ENCODE measurements at places on chromosomes 12 and 14.

DNA sequence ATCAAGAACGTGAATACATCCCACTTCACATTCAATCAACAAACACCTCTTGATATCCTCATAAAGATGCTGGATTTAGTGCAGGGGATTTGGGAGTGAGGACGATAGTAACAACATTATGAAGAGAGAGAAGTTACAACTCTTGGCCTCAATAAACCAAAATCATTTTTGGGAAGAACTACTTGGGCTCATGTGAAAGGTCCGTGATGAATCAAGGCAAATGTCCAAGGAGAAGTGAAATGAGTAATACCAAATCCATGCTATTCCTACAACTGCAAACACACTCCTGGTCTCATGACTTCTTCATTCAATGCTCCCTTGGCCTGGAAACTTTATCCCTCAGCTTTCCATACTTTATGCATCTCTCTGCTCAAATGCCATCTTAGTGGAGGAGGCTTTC lies 162.0 kb upstream of the LMNTD1 start:
- no peak for DNase-seq

DNA sequence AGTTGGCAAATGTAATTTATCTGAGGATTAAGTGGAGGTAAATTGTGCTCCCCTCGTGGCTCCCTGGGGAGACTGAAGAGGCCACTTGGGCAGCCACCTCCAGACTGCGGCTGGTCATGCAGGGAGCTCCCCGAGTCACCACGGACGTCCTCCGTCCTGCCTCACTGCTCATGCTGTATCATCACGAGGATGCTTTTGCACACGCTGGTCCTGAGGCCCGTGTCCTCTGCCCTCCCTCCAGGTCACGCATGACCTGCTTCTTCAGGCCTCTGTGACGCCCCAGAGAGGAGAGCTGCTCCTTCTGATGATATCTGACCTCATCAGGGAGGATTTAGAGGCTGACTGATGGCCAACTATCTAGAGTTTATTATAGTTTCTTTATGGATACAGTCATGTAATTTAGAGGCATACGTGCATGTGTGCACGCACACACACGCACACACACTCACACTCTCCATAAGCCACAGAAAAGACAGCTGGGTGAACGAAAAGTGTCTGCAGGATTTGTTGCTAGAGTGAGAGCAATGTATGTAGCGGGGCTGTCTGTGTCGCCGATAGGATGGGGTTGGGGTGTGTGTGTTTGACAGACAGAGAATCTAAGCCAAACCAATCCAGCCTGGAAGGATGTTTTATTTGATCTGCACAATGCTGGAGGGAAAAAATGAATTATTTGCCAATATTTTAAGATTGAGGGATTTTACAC lies 160.0 kb downstream of the ADGRD1 start:
- no peak for DNase-seq

GRCh38 chr12:57726884-57727757 lies 11.4 kb downstream of the AGAP2 start:
- DNase-seq, result no peak

GRCh38 chr12:119247720-119248043 lies 69.0 kb downstream of the HSPB8 start:
- DNase-seq, result no peak

DNA sequence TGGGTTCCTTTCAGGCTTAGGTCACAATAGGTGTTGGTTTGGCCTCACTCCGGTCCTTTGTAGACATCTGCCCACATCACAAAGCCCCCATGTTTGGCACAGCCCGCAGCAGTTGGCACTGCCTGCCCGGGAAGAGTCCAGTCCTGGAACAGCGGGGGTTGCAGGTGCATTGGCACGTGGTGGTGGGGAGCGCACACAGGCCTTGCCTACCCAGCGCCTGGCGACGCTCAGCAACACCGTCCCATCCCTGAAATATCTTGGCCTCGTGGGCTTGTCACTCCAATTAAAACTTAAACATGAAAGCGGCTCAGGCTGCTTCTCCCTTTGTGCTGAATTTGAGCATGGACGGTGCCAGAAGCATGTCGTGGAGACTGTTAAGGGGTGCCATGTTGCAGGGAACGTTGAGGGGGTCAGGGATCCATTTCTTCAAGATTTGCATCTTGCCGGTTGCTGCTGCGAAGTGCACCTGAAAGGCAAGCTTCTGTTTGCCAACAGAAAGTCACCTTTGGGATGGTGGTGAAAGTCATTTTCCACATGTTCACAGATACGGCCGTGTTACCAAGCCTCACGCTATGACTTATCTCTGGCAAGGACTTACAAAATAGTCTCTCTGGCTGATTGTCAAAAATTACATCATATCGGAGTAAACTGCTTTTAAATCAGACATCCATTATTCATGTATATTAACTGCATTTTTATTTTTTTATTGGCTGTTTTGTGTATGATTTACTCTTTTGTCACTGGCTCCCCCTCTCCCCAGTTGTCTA lies 91.5 kb downstream of the FBXW8 start:
- DNase-seq, result no peak

DNA sequence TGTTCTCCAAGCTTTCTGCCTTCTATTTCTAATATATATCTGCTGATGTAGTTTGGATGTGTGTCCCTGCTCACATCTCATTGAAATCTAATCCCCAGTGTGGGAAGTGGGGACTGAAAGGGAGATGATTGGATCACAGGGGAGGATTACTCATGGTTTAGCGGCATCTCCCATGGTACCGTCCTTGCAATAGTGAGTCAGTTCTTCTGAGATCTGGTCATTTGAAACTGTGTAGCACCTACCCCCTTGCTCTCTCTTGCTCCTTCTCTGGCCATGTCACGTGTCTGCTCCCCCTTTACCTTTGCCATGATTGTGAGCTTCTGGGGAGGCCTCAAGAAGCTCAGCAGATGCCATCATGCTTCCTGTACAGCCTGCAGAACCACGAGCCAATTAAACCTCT lies 26.2 kb upstream of the ALX1 start:
- no peak for DNase-seq

DNA sequence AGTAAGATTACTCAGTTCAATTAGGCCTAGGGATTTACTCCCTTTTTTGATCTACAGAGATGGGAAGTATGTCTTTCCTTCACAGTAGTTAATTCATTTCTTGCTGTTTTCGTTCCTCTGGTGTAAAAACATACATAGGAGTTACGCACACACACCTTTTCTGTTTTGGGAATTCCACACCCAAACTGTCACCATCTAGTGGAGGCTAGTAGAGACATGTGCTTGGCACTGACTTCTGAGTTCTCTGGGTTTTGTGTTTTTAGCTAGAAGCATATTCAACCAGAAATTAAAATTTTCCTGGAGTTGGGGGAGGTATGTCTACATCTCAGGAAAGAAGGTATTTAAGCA lies 1.4 kb downstream of the SUSD6 start:
- no peak for DNase-seq

DNA sequence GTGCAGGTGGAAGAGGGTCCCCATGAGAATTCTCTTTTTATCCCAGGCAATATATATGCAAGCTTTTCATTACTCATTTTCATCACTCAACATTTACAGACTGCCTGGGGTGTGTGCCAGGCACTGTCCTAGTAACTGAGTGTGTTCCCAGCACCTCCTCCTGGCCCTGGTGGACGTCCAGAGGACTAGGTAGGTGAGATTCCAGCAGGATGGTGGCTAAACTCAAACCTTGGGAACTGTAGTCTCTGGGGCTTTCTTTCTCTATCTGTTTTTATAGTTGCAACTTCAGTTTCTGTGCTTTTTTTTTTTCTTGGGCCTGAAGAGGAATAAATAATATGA lies 63.8 kb downstream of the SUSD6 start:
- DNase-seq, result no peak

- no peak for DNase-seq
These were observed 264.2 kb upstream of the AMIGO2 start for GRCh38 chr12:47343684-47344567.

- DNase-seq, result no peak
These were observed 53.1 kb downstream of the DAD1 start for GRCh38 chr14:22535916-22536315.

DNA sequence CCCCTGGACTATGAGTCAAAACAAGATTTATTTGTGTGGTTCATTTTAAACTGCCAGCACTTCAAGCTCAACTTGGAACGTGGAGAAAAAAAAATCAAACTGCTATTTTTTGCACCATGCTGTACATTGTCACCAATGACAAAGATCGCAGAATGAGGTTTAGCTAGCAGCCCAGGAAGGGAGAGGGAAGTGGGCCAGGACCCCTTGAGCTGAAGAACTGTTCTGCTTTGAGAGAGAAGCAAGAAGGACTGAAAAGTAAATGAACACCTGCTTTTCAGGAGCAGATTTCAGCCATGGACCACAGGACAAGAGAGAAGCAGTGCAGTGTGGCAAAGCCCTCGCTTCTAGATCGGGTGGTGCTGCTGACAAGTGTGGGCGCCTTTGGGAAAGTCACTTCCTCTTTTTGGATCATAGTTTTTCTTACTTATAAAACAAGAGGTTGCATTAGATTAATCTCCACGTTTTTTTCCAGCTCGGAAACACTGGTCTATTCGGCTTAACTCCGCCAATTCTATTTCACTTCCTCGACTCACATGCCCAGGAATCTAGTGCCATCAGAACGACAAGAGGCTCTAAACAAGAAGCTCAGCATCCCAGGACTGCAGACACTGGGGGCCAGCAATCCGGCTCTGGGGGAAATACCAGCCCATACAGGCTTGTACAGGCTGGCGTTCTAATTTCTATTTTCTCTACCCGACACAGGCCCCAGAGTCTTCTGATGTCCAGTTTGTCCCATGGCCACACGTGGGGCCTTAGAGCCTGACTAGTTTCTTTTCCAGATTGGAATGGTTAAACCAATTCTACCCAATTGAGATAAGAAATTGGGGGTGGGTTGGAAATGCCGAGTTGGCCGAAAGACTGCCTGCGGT lies 129.9 kb downstream of the CRACR2A start:
- DNase-seq, result peak; percentile 49

DNA sequence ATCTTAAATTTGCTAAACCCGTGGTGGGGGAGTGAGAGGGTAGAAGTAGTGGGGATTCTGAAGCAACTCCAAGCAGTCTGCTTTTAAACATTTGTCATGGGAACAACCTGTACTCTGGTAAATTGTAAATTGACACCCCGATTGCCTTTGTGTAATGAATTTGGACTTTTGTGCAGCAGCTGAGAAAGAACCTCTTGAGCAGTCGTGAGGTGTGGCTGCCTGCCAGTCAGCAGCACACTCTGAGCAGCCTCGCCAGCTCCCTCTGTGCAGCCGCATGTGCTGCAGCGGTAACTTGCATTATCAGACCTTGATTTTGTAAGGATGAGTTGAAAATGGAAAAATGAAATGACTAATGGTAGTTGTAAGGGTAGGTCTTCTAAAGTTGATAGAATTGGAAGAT lies 74.3 kb downstream of the SUSD6 start:
- DNase-seq, result no peak

DNA sequence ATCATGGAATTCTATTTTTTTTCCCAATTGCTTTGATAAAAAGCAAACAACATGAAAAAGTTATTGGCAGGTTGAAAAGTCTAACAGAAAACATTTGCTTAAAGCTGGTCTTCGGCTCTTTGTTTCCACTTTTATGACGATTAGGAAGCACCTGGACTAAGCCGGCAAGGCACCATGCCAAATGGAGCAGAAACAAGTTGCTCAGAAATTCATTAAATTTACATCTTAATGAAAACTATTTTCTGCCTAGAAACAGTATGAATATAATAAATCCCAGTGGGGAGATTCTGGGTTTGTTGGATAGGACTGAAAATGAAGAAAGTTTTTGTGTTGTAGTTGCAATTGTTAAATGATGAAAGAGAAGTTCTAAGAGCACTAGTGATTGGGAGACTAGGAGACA lies 51.4 kb upstream of the OR9K2 start:
- peak; percentile 44 for DNase-seq

GRCh38 chr12:88450136-88450535 lies 130.1 kb downstream of the KITLG start:
- DNase-seq, result no peak

DNA sequence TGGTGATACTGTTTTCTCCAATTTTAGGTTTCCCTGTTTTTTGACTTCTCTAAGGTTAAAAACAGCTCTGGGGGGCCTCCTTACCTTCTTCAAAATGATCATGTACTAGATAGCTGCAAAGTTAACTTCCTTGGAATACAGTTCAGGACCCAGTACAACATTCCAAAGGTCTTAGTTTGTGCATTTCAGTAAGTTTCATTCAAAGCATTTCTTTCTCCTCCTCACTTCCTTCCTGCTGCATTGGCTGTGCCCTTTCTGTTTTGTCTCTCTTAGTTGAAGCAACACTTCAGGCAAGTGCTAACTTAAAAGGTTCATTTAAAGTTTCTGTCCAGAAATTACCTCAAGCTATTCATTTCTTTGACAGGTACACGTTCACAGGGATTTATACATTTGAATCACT lies 95.7 kb downstream of the SCN8A start:
- no peak for DNase-seq

GRCh38 chr12:75862692-75863471 lies 168.7 kb downstream of the PHLDA1 start:
- no peak for DNase-seq

- DNase-seq, result peak; percentile 54
These were observed 46.7 kb downstream of the TMCC3 start for GRCh38 chr12:94603434-94604365.

DNA sequence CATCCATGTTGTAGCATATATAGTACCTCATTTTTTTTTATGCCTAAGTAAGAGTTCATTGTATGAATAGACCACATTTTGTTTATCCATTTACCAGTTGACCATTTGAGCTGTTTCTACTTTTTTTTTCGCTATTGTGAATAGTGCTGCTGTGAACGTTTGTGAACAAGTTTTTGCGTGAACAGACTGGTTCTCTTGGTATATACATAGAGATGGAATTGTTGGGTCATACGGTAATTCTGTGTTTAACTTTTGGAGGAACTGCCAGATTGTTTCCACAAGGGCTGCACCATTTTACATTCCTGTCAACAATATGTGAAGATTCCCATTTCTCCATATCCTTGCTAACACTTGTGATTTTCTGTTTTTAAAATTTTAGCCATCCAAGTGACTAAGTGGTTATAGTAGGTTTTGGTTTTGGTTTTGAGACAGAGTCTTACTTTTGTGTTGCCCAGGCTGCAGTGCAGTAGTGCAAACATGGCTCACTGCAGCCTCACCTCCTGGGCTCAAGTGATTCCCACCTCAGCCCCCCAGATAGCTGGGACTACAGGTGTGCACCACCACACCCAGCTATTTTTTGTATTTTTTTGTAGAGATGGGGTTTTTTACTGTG lies 68.3 kb upstream of the AMN start:
- DNase-seq, result no peak

DNA sequence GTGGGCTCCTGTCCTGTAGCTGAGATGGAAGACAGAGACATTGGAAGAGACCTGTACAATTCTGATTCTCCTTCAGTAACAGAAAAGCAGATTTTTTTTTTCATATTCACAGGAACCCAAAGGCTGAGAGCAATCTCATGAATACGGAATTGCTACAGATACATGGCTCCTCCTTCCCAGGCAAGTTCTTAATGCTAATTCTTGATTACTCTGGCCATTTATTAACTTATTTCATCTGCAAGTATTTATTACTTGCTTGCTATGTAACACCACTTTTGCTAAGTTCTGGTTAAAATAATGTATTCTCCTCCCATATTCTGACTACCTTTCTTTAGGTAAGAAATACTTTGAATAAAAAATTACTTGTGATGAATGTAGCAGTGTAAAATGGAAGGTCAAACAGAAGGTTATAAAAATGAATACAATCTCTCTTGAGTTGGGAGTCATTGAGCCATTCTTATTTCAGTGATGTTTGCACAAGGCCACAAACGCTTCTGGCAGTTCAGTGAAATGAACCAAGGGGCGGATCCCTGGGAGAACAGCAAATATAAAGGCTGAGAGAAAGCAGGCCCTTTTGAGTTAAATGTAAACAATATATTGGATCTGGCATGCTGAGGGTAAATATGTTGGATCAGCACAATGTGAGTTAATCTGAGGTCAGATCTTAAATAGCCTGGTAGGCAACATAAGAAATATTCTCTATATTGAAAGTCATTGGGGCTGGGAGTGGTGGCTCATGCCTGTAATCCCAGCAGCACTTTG lies 37.6 kb downstream of the MUCL1 start:
- no peak for DNase-seq
